ENCODE measurements at places on chromosomes 6 and 20.

GRCh38 chr6:134247231-134247833, 70.6 kb downstream of the SGK1 start:
- no peak for DNase-seq

DNA sequence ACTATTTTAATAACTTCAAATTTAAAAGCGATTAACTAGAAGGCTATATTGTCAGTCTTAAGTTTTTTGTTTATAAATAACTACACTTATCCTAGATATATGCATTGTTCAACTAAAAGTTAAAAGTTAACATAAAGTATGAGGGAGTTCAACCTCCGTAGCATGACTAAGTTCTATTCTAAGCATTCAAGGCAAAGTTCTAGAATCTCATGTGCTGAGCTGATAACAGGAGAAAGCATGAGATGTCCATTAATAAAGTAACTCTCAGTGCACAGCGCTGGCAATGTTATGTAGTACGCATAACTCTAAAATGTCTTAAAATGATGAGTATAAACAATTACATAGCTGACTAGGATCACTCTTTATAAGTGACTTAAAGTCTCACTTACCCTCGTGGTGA, 264.8 kb downstream of the RNGTT start:
- no peak for DNase-seq

DNA sequence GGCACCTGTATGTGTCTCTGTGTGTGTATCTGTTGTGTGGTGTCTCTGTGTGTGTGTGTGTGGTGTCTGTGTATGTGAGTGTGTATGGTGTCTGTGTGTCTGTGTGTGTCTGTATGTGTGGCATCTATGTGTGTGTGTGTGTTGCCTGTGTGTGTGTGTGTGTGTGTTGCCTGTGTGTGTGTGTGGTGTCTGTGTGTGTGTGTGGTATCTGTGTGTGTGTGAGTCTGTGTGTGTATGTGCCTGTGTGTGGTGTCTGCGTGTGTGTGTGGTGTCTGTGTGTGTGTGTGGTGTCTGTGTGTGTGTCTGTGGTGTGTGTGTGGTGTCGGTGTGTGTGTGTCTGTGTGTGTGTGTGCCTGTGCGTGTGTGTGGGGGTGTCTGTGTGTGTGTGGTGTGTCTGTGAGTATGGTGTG, 31.7 kb upstream of the VEGFA start:
- no peak for DNase-seq

DNA sequence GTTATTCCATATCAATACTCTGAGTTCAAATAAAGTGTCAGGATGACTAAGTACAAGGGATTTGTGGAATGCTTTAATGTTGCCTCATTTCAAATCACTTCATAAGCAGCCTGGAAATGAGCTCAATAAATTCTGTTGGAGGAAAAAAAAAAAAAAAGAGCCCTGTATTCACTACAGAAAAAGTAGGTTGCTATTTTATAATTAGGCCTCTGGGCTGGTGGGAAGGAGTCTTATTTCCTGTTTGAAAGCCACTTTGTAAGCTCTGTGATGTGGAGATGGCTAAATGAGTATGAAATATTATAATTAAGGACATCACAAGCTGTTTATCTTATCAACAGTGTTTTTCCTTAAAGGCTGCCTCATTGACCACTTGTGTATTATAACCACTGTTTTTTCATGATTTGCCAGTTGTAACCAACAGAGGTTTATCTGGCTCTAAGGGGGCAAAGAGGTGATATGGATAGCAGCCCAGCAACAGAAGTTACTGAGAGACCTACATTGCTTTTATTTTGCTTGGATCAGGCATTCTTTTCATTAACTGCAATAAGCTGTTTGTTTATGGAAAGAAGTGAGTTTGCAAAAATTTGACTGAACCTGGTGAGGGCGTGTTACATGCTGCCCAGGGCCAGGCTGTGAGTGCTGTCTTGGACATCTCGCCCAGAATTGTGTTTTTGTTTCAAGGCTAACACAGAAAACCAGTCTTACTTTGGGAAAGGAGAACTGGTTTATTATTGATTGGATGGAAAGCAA, 563.3 kb upstream of the MAP3K7 start:
- no peak for DNase-seq

- no peak for DNase-seq
Measured at GRCh38 chr6:128667339-128667858, 147.0 kb upstream of the PTPRK start.

- DNase-seq: no peak
Measured at GRCh38 chr20:49230021-49230420, 10.8 kb downstream of the DDX27 start.

DNA sequence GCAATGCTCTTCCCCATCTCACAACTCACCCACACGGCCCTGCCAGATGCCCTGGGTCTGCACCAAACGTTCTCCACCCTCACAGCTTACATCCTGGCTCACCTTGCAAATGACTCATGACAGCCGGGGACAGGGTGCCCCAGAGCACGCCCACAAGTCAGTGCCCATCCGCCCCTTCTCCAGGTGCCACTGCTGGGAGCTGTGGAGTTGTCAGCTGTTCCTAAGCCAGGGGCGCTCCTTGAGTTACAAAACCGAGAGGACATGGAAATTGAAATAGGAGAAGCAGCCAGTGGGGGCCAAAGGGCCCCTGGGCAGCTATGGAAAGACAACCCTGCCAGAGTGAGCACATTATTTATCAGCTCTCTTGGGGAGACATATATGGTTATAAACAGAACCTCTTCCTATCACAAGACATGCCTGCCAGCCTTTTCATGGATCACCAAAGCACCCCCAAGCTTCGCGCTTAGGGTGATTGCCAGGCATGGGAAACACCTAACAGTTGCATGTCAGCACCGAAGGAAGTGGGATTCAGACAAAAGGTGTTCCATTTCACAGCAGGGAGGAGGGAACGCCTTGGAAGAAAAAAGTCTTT, 236.8 kb downstream of the LY86 start:
- no peak for DNase-seq

DNA sequence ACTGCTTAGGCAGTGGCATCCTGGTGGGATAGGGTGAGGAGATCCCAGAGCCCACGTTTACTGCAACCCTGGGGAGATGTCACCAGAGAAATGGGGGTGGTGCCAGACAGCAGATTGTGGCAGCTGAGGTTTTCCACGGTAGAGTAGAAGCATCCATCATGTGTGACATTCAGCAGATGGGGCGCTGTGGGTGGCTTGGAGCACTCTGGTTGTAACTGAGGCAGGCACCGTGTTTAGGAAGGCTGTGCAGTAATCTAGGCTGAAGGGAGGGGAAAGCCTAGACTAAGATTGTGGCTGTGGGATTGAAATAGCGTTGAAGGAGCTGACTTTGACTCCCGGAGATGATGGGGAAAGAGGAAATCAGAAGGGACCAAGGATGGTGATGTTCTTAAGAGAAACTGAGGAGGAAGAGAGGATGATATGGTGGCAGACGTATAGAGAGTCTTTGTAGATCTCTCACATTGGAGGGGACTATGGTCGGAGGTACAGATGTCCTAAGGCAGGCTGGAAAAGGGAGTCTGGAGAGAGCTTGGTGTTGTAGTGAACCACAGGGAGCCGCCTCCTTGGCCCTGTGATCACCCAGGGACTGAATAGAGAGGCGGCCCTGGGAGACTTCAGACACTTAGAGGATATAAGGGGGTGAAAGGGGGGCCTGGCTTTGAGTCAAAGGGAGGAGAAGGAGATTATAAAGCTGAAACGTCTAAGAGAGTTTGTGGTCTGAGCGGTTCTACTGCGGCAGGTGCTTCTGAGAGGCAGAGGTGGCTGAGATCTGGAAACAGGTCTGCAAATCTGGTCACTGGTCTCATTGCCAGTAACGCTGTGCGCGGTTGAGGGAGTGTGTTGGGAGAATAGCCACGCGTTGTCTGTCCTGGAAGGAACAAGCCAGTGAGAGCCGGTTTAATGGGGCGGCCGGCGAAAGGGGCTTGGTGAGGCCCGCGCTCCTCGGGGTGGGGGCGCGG, 792 bp upstream of the MICA start:
- DNase-seq: no peak

All from HFF-Myc (cell line).